EH (cell line): ENCODE measurements at places on chromosomes 16 and 17.
A peak's percentile ranks its signal among the peaks of the same experiment; 100 is the strongest.

DNA sequence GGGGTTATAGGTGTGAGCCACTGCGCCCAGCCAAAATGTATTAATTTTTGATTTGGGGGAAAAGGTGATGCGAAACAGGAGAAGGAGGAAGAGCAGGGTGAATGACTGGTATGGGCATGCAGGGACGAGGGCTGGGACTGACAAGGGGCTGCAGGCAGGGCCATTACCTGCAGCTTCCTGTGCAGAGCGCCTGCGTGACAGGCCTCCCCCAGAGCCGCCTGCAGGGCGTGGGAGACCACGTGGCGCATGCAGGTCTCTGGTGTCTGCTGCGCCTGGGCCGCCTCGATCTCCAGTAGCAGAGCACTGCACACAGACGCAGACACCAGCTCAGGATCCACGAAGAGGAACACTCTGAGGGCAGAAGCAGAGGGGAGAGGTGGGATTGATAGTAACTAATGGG, 32.4 kb downstream of the PIK3R6 start:
- no peak for DNase-seq

- DNase-seq = peak; percentile 79
Measured at GRCh38 chr16:85286066-85286831, 174.0 kb upstream of the CIBAR2 start.

DNA sequence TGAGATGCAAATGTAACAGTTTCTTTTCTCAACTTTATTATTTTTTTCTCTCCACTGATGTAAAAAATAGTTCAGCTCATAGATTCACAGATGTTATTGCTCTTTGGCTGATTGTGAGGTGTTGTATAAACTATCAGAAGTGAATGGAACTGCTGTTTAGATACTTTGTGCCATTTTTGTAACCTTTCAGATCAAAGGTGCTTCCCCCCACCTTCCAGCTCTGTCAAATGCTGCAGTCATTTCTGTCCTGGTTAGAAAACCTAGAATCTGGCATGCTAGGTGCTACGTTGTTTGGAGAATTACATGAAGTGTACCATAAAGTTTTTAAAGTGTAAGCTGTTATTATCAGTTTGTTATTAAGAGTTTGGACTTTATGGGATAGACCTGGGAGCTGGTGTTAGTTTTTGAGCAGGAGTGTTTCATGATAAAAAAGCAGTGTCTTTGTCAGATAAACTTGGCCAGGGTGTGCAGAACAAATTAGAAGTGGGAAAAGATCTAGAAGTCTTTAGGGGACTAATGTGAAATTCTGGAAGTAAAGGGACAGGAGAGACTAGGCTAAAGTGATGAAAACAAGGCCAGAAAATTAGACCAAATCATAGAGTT, 1.8 kb upstream of the WIPI1 start:
- no peak for DNase-seq

GRCh38 chr16:87834005-87834667, 35.2 kb downstream of the SLC7A5 start:
- no peak for DNase-seq

GRCh38 chr16:30416624-30417528, 9.5 kb downstream of the ZNF771 start:
- DNase-seq = no peak

GRCh38 chr16:27235055-27235937, 32.0 kb downstream of the KDM8 start:
- DNase-seq = peak; percentile 96

DNA sequence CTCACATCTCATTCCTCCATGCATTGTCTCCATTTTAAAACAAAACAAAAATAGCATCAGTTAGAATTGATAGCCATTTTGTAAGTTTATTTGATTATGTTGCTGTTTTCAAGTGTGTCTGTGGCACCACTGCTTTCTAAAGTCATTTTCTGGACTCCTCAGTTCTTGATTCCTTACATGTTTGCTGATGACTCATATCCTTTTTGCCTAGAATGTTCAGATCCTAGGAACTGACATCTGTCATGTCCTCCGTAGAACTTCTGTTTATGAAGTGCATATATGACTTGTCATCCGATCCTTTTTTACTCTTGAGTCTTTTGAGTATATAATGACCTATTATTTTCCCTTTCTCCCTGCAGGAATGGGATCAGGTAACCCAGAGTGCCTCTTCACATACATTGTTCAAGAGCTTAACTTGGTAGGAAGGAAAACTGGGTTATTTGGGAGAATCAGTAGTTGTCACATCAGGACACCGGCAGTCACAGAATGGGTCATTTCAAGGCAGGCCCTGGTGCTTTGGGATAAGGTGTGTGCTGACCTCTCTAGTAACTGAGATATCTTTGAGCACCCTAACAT, 69.2 kb downstream of the MAP2K4 start:
- peak; percentile 82 for DNase-seq

DNA sequence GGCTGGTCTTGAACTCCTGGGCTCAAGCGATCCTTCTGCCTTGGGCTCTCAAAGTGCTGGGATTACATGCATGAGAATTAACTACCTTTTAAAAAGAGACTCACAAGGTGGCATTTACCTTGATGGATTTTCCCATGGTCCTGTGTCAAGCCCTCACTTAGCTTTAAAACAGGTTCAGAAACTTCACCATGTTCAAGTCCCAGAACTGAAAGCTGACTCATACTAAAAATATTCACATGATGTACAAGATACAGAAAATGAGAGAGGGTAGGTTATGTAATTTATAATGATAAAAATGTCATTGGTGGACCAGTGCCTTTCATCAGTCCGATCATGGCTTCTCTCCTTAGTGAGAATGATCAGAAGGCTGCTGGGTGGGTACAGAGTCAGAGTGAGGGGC, 4.3 kb upstream of the AKAP1 start:
- peak; percentile 16 for DNase-seq

DNA sequence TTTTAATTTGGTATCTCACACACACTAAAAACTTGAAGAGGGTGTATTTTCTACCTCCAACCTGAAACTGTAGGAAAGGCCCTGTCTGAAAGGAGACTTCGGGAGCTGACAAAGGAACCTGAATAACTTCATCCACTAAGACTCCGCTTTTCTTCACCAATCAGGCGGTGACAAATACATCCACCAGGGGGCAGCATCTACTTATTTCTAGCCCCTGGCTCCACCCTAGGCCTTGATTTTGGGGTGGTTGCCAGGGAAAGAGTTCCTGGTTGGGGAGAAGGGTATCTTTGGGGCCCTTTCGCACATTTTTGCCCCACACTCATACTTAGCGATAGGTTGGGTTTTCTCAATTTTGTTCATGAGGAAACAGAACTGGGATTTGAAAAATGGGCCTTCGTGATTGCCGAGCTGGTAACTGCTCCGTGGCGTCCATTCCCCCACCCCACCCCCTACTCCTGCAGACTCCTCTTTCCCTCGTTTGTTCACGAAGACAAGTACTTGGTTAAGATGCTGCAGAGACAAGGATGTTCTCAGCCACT, 4.8 kb upstream of the ARL4D start:
- DNase-seq = peak; percentile 88

DNA sequence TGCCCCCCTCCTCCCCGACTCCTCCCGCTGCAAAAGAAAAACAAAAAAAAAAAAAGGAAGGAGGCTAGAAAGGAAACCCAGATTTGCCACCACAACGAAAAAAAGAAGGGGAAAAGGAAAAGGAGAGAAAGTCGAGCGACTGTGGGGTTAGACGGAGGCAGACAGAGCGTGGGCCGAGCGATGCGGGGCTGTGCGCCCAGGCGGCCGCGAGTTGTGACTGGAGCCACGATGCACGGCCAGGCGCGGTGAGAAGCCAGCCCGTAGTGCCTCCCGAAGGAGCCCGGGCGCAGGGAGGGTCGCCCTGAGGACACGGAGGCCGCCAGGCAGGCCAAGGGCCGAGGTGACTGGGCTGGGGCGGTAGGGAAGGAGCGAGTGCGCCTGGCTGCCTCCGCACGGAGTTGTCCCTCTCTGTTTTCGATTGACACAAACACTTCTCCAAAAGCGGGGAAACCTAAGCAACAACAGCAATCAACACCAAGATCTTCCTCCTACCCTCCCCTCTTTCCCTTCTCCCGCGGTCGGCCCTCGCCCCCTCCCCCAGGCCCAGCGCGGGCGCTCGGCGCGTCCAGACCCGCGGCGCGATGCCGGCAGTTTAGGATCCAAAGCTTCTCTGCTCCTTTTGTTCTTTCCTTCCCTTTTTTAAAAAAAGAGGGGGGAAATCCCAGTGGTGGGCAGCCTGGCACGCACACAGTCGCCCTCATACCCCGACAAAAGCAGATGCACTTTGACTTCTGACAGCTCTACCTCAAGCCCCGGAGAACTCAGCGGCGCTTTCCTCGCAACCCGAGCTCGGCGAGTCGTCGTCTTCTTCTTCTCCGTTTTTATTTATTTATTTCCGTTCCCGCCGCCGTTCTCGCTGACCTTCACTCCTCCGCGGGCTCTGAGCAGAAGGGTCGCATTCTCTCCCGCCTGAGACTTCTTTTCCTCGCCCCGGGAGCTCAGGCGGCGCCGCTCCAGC, at the start of gene LHX1:
Gene LHX1, plus strand, starts transcription at position 475 of the 958 bp plus-strand sequence. CDS start 723 bp downstream, outside the sequence.
- no peak for DNase-seq

GRCh38 chr17:73224237-73224636, 31.4 kb downstream of the COG1 start:
- DNase-seq = peak; percentile 19

DNA sequence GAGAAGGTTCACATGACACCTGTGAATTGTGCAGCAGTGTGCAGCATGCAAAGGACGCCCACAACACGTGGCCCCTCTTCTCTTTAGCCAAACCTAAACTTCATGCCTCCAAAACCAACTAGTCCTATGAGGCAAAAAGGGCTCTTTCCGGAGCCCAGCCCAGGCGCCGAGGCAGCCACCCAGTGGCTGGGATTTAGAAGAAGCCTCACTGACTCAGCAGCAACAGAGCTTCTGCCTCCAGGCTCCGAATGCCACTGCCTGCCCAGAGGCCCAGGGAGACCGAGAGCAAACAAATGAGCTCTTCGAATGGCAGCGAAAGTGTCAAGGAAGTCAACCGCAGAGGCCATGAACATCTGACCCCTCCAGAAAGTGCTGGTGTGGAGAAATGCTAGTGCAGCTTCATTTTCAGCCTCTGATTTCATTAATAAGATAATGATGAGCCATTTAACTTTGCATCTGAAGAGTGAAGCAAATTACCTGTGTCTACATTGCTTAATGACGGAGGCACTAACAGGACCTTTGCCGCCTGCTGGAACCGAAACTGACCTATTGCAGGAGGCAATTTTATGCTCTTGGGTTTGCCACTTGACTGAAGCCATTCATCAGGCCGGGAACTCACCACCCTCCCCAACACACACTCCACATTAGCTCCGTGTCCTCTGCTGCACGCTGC, 157.7 kb upstream of the RPL38 start:
- DNase-seq = no peak

GRCh38 chr16:19329932-19330331, 44.4 kb downstream of the CLEC19A start:
- no peak for DNase-seq

- DNase-seq = no peak
Measured at GRCh38 chr17:42106009-42106408, 6.5 kb downstream of the DHX58 start.

GRCh38 chr17:53420035-53420641, 402.6 kb upstream of the KIF2B start:
- DNase-seq = no peak

- DNase-seq = no peak
Measured at GRCh38 chr16:7456211-7456610, 123.6 kb downstream of the RBFOX1 start.

DNA sequence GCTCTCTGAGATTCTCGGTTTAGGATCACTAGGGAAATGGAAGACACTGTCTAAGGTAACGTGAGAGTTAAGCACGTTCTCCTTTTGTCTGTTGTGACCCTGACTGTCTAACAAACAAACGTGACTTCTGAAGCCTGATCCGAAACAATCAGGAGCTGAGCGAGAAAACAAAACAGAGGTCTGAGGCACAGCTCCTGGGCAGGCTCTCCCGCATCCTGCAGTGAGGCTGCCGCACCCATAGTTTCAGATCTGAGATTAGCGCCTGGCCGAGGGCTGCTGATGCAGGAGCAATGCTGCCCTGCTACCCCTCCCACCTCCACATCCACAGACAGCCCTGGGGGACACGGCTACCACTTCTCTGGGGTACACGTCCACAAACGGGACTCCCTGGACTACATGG, 46.7 kb downstream of the RNF157 start:
- DNase-seq = no peak

GRCh38 chr16:58425756-58426494, 33.7 kb downstream of the GINS3 start:
- DNase-seq = no peak

GRCh38 chr17:79960788-79961522, 74.7 kb downstream of the TBC1D16 start:
- peak; percentile 68 for DNase-seq

DNA sequence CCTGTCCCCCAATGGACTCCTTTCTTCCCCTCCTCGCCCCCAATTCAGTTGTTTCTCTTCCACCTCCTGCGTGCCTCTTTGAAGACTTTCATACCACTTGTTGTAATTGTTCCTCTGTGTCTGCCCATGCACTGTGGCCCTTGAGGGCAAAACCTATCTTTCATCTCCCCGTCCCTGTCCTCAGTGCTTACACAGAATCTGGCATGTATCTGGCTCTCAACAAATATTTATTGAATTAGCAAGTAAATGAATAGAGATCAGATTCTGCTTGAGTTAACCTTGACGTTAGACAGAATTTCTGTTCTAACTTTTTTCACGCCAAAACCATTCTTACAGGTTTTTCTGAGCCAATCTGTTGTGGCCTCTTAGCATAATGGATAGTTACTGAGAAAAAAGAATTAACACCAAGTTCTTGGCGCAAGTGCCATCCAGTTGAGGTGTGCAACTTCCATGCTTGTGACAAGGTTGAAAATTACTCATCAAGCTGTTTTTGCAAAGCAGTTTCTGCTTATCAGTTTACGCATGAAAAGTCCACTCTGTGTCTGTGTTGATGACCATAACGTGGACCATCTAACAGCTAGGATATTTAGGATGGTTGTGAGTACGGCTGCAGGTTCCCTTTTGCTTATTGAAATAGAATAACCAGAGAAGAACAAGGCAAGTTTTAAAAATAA, 215.1 kb downstream of the PRKCA start:
- DNase-seq = no peak

DNA sequence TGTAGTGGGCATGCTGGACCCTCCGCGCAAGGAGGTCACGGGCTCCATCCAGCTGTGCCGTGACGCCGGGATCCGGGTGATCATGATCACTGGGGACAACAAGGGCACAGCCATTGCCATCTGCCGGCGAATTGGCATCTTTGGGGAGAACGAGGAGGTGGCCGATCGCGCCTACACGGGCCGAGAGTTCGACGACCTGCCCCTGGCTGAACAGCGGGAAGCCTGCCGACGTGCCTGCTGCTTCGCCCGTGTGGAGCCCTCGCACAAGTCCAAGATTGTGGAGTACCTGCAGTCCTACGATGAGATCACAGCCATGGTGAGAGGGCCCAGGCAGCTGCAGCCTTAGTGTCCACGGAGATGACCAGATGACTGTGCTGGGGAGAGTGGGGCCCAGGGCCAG, 22.3 kb downstream of the ATP2A1 start:
- no peak for DNase-seq

- no peak for DNase-seq
Measured at GRCh38 chr17:13490427-13490826, 111.3 kb downstream of the HS3ST3A1 start.

DNA sequence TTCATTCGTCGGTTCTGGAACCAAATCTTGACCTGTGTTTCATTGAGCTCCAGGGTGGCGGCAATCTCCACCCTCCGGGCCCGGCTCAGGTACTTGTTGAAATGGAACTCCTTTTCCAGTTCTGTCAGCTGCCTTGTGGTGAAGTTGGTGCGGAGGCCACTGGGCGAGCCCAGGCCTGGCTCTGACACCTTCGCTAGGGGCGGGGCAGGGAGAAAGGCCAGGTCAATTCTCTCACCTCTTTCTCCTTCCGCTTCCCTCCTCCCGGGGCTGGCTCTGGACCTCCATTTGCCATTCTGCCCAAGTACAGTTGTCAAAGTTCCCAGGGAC, 1.2 kb downstream of the HOXB1 start:
- no peak for DNase-seq
